ENCODE measurements at places on chromosomes 11 and 22.

DNA sequence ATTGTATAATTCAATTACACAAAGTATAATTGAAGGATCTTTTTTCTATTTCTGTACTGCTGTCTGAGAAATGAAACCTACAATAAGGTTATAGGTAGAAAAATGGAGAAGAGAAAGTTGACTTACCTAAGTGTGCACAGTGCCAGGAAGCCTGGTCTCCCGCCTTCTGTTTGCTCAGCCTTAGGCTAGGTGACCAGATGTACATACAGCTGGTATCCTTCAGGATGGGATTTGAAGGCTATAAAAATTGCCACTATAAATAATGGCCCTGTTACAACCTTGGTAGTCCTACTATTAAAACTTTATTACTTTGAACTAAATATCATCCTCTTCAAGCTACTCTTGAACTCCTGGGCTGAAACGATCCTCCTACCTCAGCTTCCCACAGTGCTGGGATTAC, 19.7 kb downstream of the OR51E2 start:
- DNase-seq, result no peak

GRCh38 chr11:111565114-111565720, 24.7 kb downstream of the LAYN start:
- DNase-seq, result peak; percentile 39

- DNase-seq, result no peak
Measured at GRCh38 chr11:128685402-128686020, 8.4 kb upstream of the FLI1 start.

DNA sequence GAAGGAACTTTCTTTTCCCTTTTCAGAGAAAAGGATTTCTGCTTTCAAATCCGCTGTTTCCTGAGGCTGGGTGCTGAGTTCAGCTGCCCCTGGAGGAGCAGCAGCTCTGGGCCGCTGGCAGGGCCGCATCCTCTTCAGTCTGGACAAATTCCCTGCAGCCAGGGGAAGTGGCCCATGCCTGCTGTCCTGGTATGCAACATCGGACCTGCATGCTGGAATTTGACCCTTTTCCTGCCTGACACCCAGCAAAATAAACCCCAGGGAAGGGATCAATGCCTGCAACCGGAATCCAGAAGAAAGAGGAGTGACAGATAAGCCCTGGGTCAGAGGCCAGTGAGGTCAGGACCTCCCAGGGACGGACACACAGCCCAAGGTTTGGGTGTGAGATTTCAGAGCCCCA, 54.1 kb upstream of the LINC01488 start:
- no peak for DNase-seq

DNA sequence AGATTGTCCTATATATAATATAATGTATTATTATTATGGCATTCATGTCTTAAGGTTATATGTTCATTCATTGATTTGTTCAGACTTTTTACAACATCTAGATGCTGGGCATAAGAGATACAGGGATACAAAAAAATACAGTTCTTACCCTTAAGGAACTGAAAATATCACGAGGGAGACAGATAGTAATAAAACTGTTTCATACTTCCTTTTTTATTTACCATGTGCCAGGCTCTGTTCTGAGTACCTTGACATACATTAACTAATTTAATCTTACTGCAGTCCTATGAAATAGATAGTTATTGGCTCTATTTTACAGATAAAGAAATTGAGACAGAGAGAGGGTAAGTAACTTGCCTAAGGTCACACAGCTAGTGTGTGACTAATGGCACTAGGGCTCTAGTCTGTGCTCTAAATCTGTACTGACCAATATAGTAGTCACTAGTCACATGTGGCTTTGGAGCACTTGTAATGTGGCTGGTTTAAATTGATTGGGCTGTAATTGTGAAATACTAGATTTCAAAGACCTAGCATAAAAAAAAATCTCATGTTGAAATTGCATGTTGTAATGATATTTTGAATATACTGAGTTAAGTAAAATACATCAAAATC, 21.3 kb downstream of the TRIM44 start:
- DNase-seq, result no peak

- no peak for DNase-seq
Measured at GRCh38 chr11:19281041-19281440, 40.3 kb upstream of the E2F8 start.

GRCh38 chr11:126060757-126061171, 1.9 kb downstream of the CDON start:
- no peak for DNase-seq

- no peak for DNase-seq
Measured at GRCh38 chr11:57499413-57499982, 16.0 kb downstream of the SLC43A1 start.

DNA sequence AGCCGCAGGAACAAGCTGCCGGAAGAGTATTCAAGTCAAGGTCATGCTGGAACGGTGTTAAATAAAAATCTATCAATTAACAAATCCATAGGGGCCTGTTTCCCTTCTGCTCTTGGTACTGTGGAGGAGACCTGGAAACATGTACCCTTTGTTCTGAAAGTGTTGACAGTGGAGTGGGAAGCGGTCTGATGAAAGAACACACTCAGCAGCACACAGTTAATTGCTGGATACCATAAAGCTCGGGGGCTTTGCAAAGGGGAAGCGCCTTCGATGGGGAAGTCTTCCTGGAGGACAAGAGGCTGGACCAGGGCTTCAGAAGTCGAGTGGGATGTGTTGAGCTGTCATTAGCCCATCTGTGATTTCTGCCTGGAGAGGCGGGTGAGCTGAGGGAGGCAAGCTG, 112.5 kb upstream of the CLPB start:
- no peak for DNase-seq

DNA sequence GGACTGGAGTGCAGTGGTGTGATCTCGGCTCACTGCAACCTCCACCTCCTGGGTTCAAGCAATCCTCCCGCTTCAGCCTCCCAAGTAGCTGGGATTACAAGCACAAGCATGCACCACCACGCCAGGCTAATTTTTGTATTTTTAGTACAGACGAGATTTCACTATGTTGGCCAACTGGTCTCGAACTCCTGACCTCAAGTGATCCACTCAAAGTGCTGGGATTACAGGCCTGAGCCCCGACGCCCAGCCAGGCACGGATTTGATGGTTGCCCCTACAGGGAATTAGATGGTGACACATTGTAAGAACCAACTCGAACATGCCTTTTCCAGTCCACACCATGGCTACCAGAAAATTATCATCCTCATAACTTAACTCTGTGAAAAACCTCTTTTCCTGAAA, 26.8 kb upstream of the RTL6 start:
- DNase-seq, result no peak

- DNase-seq, result no peak
Measured at GRCh38 chr11:72398058-72398758, 36.1 kb downstream of the CLPB start.

DNA sequence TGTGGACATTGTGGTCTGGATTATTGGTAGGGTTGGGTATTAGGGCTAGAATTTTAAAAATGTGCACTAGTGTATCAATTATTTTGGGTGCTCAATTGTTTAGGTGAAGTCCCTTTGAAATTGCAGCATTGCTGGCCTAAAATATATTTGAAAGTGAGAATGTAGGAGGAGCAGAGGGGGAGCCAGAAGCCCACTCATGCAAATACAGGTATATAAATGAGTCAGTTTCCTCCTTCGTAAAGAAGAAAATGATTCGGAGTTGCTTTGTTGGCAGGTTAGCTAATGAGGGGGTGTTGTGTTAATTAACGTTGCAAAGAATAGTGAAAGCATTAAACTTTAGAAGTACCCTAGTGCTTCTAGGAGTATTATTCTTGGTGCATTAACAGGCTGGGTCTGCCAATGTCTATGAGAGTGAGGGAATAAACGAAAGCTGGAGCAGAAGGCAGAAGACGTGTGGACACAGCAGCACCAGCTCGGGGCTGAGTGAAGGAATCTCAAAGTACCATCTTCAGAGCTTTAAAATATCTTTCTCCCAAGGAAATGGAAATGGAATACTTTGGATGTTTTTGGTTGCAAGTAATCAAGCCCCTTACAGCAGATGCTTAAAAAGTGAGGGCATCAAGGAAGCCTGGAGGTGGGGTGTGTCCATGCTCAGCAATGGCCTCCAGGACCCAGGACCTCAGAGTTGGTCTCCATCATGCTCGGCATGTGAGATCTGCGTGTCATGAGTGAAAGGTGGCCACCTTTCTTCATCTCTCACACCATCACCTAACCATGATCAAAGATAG, 522.9 kb downstream of the NTM start:
- DNase-seq, result no peak

DNA sequence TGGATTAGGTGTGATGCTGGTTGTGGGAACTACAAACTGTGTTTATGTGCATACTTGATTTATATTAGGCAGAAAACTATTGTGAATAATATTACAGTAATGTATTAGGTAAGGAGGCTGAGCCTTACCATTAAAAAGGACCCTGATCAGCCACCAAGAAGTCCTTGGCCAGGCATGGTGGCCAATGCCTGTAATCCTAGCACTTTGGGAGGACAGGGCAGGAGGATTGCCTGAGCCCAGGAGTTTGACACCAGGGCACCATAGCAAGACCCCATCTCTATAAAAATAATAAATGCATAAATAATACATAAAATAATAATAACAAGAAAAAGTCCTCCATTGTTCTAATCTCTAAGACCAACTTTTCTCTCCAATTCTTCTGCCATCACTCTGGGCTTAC, 3.2 kb upstream of the ZBED5 start:
- no peak for DNase-seq

- no peak for DNase-seq
Measured at GRCh38 chr11:2258501-2259465, 11.6 kb downstream of the ASCL2 start.

- DNase-seq, result no peak
Measured at GRCh38 chr11:115251126-115251525, 253.1 kb downstream of the CADM1 start.

- no peak for DNase-seq
Measured at GRCh38 chr11:118082880-118083552, 3.7 kb downstream of the SMIM35 start.

DNA sequence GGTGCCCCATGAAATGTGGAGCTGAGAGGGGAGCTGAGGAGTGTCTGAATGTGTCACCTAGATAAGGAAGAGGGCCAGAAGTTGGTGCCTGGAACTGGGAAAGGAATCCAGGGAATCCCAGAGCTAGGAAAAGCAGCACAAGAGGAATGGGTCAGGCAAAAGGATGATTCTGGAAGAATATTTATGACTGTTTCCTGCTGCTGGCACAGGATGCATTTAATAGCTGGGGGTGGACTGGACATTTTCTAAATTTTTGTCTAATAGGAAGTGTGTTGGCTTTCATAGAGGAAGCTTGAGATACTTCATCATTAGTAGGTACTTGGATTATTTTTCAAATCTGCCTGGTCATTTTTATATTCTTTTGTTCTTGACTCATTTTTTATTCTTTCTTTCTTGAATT, 17.4 kb upstream of the MRGPRX2 start:
- DNase-seq, result no peak

DNA sequence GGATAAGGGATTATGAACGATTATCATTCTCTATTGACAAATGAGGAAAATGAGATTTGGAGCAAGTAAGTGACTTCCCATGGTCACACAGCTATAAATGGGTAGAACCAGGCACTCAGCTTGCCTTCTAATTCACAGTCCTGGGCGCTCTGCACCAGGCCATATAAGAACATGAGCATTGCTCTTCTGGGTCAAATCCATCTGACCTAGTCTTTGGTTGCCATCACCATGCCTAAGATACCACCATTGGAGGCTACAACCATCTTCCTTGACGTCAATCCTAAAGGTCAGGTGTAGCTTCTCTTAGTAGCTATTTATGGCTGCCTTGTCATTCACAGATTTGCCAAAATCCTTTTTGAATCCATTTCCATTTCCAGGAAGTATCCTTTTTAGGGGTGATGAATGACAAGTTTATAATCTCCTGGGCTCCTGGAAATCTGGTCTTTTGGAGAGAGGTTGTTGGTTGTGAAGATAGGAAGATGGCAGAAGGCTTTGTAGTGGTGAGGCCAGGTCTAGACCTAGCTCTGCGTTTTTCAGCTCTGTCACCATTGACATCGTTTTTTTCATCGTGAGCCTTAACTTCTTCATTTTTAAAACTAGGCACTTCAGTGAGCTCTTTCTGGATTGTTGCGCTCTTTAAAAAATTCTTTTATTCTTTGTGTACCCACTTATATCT, 11.1 kb downstream of the ZBTB16 start:
- no peak for DNase-seq

DNA sequence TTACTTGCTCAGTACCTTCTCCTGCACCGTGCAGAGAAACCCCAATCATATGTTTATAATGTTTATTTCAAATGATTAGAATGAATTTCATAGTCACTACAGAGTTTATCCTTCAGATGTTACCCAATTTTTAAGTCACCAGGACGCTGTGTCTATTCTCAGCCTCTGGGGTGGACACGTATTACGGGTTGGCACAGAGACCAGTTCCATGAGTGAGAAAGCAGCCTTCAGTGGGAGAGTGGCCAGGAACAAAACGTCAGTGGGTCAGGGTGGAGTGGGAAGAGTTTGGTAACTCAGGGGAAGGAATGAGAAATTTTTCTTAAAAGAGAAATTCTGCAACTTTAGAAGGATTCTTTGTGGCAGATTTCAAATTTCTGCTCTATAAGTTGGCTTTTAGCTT, 77.1 kb upstream of the MTMR2 start:
- DNase-seq, result no peak

DNA sequence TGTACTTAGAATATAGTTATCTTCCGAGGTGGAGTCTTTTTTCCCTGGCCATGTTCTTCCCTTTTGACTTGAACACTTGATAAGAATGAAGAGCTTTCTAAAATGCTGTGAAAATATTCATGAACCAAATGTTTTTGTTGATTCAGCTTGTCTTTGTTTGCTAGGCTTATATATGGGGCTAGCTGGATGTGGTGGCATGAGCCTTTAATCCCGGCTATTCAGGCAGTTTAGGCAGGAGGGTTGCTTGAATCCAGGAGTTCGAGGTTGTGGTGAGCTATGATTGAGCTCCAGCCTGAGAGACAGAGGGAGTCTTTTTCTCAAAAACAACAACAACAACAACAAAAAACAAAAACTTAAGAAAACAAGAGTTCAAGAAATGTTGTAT, 23.1 kb downstream of the CBL start:
- no peak for DNase-seq

GRCh38 chr11:95584180-95584579, 205.4 kb downstream of the FAM76B start:
- DNase-seq, result no peak

DNA sequence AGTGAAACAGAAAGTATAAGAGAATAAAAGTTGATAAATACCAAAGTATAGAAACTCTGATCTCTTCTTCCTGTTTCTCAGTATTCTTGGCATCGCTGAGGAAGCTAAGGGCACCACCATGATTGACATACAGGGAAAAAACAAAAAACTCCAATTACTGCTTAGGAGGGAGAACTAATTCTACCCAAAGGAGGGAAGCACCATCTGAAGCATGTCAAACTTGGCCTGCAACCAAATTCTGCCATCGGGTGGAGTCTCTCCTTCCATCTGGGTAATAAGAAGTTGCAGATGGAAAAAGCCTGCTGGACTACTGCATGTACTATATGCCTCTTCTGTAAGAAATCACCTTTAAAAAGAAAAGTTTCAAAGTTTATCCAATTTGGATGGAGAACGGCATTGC, 30.5 kb upstream of the PPP2R1B start:
- no peak for DNase-seq

GRCh38 chr22:27504360-27505253, 296.9 kb downstream of the MN1 start:
- no peak for DNase-seq

Measured in stimulated activated CD4-positive, alpha-beta T cell treated with anti-CD3 and anti-CD28 coated beads, Interleukin-1b, Interleukin-23, amount 100 ng/mL, for 1 hour (primary cell).